ENCODE measurements at places on chromosomes 5 and 9.

GRCh38 chr9:113973963-113974413, 97.9 kb downstream of the ZNF618 start:
- DNase-seq = no peak

- DNase-seq = no peak
These were observed 678 bp downstream of the PLPP7 start for GRCh38 chr9:131290036-131290766.

DNA sequence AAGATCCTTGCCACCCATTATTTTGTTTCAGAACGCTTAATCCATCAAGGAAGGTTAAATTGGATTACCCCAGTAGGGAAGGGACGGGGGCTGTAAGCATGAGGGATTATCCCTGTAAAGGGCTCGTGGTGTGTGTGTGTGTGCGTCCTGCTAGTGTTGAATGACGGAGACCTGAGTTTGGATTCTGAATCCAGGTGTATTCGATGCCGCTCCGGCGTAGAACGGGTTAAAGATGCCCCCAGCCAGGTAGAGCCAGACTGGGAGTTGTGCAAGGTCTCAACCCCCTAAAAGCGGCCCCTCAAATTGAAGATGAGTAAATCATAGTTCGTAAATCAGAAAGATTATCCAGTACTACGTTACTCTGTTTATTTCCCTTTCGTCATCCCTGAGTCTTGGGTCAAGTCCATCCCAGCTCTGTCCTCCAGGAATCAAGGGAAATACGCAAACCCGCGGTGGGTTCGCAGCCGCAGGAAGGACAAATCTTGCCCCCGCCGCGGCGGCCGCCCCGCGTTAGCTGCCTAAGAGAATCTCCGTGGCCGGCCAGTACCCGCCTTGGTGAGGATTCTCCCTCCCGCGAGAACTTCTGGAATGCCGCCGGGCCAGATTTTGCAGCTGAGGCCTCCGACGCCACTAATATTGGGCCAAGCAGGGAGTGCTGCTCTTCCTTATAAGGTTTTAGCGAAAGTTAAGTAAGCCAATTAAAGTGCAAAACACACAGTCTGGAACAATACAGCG, 586 bp upstream of the MTAP start:
- peak; percentile 91 for DNase-seq

GRCh38 chr5:170596482-170597044, 92.7 kb downstream of the KCNIP1 start:
- no peak for DNase-seq

GRCh38 chr5:177475563-177476427, 2.4 kb upstream of the DBN1 start:
- DNase-seq = no peak

DNA sequence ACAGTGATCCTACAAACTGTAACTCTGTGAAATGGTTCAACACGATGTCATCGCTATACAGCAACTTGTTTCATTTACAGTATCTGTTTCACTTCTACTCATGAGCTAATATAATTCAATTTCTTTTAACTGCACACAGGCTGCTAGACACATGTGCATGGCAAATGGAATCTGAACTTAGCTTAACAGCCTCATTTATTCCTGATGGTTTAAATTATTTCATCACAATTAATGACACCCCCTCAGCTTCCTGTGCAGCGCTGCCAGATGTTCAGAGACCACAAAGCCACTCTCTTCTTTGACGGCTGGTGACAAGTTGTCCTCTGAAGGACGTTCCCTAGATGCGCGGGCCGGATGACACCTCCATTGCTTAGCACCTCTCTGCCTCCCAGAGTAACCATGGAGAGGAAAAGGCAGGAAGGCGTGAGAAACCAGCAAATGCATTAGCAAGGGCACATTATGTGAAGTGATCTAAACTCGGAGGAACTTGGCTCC, 191.1 kb downstream of the BNC2 start:
- DNase-seq = peak; percentile 33

- no peak for DNase-seq
These were observed 100.8 kb downstream of the COL23A1 start for GRCh38 chr5:178489271-178489976.

DNA sequence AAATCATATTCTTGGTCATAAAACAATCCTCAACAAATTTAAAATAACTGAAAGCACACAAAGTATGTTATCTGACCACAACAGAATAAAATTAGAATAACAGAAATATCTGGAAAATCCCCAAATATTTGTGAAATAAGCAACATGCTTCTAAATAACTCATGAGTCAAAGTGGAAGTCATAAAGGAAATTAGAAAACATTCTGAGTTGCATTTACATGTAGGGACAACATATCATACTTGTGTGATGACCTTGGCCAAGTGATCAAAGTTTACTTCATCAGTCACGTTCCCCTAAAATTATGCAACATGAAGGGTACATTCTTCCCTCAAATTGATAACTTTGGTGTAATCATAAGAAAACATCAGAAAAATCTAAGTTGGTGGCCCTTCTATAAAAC, 64.7 kb downstream of the CSF2 start:
- DNase-seq = no peak

DNA sequence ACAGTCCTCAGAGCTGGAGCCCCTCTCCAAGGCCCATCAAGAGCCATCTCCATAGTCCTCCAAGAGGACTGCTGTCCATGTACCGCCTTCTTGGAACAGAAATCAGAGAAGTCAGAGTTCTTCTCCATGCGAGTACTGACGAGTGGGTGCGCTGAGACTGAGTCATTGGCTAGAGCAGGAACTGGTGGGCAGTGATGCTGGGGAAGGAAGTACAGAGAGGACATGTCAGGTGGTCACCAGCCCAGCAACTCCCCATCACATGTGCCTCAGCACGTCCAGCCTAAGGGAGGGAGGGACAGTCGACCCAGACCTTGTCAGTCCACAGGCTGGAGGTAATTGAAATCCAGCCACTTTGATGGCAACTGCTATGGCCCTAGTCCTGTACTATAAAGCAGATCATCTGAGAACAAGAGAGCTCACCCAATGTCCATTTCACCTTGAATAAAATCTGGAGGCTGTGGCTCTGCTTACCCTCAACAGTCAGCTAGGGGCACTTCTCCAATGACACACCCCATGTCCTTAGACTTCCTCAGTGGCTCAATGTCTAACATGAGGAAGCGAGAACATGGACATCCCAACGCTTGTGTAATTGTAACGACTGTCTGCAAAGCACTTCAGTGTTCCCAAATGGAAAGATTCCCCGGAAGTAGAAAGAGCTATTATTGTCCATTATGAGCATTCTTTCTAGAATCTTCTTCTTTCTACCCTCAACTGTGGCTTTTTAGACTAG, 15.0 kb upstream of the FBP1 start:
- no peak for DNase-seq

DNA sequence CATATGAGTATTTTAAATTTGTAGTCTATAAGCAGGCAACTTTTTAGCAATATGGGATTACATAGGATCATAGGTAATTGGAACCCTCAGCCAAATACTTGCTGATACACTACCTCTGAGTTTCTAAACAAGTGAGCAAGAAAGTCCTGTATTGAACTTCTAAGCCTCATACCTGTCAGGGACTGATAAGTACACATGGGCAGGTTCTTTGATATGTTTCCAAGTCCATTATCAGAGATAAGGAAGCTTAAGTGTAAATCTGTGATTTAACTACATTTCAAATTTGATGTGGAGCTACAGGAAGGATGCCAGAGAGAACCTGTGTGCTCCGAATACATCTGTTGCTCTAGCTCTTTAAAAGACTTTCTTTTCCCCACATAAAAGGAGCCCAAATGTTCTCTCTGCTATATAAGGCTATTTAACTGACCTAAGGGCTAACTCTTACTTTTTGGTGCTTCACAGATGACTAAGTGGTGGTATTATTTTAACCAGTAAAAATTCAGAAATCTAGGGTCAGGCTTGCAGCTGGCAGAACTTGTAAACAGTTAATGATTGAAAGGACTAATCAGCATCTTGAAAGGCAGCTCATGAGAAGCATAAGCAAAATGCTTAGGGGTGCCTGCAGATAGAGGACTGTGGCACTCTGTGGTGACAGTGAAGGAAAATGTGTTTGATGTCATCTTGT, 228.6 kb downstream of the NR3C1 start:
- no peak for DNase-seq

GRCh38 chr9:129336130-129336528, 158.1 kb upstream of the IER5L start:
- peak; percentile 53 for DNase-seq
